Esophagus squamous epithelium (tissue), 5 donors: ENCODE measurements at places on chromosomes 3 and 15.

GRCh38 chr15:42175671-42176070 is 19.2 kb upstream of the PLA2G4F start:
- no peak for DNase-seq

DNA sequence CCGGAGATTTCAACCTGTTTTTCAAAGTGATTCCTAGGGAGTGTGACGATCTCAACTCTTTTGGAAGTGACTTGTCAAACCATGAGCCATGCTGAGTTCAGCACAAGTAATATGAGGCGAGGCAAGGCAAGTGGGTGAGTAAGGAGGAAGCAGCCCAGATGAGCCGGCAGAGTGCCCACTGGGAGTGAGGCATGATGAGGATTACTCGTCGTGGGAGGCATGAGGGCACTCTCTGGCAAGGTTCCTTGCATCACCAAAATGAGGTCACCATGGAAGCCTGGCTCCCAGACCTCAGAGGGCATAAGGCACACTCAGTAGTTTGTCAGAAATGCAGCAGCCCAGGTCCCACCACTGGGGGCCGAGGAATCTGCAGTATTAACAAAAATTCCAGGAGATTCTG is 636.1 kb downstream of the MAGI1 start:
- DNase-seq, result no peak

GRCh38 chr15:85063088-85063487 is 81.4 kb downstream of the PDE8A start:
- no peak for DNase-seq

- DNase-seq, result no peak
Observed at GRCh38 chr3:24388611-24389010, 106.0 kb downstream of the THRB start.

GRCh38 chr3:130662501-130662996 is 84.1 kb downstream of the PIK3R4 start:
- DNase-seq, result no peak

- no peak for DNase-seq
Observed at GRCh38 chr3:37588758-37589157, 272.9 kb upstream of the CTDSPL start.

DNA sequence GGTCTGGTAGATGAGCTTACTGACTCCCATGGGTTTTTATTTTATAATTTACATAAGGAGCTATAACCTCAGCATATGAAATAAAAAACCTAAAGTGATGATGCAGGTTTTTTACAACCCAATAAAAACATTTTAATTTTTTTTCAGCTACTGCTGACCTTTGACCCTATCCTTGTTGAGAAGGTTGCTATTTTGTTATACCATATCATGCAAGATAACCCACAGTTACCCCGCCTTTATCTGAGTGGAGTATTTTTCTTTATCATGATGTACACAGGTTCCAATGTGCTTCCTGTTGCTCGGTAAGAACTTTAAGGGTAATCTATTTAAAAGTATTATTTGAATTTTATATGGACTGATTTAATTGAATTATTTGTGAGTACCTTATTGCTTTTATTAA is 70.8 kb downstream of the DNAJC13 start:
- no peak for DNase-seq

DNA sequence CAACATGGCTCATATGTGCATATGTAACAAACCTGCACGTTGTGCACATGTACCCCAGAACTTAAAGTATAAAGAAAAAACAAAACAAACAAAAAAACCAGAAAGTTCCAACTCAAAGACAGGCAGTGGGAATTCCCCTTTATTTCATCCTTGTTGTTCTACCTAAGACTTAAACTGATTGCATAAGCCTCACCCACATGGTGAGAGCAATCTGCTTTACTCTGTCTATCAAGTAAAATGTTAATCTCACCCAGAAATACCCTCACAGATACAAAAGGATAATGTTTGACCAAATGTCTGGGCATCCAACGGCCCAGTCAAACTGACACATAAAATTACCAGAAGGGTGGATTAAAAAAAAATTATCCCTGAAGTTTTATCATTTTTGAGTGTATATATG is 190.9 kb upstream of the PLSCR5 start:
- no peak for DNase-seq

- no peak for DNase-seq
Observed at GRCh38 chr15:31440754-31441311, 114.2 kb downstream of the KLF13 start.

- no peak for DNase-seq
Observed at GRCh38 chr3:156661155-156661554, 13.2 kb upstream of the TIPARP start.

DNA sequence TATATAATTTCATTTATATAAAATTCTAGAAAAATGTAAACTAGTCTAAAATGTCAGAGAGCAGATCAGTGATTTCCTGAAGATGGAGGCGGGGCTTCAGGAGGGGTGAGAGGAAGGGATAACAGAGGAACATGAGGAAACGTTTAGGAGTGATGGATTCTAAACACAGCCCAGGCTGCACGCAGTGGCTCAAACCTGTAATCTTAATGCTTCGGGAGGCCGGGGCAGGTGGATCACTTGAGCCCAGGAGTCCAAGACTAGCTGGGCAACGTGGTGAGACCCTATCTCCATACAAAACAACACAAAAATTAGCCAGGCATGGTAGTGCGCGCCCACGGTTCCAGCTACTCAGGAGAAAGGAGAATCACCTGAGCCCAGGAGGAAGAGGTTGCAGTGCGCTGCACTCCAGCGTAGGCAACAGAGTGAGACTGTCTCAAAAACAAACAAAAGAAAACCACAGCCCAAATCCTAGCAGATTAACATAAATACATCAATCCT is 18.0 kb upstream of the IQCF1 start:
- DNase-seq, result no peak

GRCh38 chr3:12975748-12976522 is 97.3 kb downstream of the IQSEC1 start:
- DNase-seq, result no peak

- no peak for DNase-seq
Observed at GRCh38 chr3:71025010-71025409, 558.5 kb downstream of the FOXP1 start.

DNA sequence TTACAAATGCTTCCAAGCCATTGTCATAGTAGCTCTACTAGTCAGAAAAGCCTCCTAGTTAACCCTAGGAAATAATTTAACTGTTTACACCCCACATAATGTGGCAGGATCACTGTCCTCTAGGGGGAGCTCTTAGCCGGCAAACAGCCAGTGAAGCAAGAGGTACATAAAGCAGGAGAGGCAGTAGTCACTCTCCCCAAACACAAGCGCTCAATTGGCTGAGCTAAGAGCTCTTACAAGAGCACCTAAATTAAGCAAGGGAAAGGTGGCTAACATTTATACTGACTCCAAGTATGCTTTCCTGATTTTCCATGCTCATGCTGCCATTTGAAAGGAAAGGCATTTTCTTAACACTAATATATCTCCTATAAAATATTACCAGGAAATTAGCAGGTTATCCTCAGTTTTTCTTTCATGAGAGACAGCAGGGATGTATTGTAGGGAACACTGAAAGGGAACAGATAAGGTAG is 37.6 kb downstream of the NCEH1 start:
- DNase-seq, result no peak

DNA sequence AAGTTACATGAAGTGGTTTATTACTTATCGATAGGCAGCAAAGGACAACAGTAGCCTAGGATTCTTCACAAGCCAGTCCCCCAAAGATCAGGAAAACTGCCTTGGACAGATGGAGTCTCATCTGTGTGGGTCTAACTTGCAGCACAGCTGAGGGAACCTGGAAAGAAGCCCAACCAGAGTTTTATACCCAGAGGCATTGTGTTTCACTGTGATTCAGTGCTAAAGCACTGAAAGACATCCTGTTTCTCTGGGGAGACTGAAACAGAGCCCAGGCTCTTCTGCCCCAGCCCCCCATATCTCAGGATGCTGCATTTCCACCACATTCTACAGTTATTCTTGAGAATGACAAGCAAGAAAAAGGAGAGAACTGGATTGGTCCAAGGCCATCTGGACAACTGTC is 48.2 kb upstream of the PYDC2 start:
- DNase-seq, result no peak

DNA sequence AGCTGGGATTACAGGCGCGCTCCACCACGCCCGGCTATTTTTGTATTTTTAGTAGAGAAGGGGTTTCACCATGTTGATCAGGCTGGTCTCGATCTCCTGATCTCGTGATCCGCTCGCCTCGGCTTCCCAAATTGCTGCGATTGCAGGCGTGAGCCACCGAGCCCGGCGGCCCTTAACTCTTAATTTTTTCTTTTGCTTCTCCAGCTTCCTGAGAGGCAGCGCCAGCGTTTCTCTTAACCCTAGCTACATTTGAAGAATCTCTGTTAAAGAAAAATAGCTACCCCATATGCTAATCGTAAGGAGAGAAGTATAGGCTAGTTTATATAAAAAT is 465 bp upstream of the GK5 start:
- no peak for DNase-seq

DNA sequence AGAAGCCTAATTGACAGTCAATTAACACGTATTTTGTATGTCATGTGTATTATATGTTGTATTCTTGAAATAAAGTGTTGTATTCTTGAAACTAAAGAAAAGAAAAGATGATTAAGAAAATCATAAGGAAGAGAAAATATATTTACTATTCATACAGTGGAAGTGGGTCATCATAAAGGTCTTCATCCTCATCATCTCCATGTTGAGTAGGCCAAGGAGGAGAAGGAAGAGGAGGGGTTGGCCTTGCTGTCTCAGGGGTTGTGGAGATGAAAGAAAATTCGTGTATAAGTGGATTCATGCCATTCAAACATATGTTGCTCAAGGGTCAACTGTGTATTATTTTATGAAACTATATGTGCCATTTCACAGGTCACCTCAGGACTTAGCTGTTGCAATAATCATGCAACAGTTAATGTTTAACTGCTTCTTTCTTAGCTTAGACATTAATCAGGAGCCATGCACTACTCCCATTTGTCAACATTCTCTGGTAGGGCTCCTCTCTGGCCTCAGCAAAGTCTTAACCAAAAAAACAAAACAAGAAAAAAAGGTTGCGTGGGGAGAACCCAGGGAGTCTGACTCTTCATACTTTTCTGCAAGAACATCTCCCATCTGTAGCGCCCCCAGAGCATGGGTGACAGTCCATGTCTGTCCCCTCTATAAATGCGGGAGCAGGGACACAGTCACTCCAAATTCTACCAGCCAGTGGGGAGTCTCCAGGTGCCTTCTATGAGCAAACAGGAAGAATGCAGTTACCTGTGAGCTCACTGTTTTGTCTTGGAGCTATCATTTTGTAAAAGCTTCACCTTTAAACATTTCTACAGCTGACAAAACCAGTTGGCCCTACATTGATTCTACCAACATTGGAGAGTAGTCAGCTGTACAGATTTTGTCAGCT is 19.9 kb upstream of the LRRC2 start:
- no peak for DNase-seq

DNA sequence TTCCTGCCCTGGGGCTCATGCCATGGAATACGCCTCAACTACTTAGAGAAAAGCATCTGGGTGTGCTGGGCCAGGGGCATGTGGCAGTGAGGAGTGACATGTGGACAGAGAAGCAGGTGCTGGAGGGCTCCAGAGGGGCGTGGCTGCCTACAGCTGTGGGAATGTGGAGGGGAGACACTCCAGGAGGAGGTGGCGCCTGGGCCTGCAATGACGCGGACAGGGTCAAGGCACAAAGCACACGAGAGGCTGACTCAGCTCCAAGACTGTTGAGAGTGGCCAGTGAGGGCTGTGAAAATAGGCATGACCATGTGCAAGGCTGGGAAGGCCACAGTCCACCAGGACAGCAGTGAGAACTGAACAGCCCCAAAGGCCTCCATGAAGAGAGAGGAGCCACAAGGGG is 48.5 kb downstream of the PTH1R start:
- DNase-seq, result no peak

- no peak for DNase-seq
Observed at GRCh38 chr3:23283625-23284024, 80.5 kb downstream of the UBE2E2 start.

GRCh38 chr3:193794002-193794881 is 201.2 kb downstream of the OPA1 start:
- DNase-seq, result no peak

DNA sequence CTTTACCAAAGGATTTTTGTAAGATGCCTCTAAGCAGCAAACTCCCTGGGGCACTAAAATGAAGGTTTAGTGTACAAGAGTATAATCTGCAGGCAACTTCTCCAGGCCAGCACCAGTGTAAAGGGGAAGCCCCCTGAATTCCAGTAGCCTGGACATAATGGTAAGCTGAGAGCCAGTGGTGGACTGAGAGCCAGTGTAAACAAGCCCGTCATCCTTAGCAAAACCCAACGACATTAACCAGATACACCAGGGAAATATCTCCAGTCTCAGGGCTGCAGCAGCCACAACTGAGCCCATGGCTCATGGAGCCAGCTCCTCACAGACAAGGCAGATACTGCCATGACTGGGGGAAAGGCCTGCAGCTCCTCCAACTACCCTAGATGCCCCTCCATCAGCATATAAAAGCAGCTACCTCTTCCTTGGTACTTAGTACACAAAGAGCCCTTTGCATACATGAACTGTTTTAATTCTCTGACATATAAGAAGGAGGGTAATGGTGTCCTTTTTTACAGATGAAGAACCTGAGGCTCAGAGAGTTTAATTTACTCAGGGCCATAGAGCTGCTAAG is 21.7 kb downstream of the PARP16 start:
- DNase-seq, result no peak

GRCh38 chr15:95025924-95026728 is 794.8 kb downstream of the MCTP2 start:
- DNase-seq, result no peak

DNA sequence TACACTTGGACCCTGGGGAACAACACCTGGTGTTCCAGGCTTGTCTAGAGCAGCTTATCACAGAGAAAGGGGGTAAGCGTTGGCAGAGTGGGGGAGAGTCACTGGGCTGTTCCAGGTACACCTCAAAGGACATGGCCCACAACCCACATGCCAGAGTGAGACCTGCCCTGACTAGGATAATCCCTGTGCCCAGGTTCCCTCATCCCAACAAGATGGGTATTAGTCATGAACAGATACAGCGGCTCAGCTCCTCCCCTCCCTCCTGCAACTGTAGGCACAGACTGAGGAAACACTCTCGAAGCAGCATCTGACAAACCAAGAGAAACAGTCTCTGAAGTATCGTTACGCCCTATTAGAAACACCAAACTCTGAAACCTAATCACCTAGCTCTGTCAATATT is 32.1 kb upstream of the RPS17 start:
- DNase-seq, result no peak

- DNase-seq, result no peak
Observed at GRCh38 chr3:160473221-160473620, 23.6 kb upstream of the TRIM59 start.

GRCh38 chr3:73559749-73560148 is 65.0 kb downstream of the PDZRN3 start:
- DNase-seq, result no peak

DNA sequence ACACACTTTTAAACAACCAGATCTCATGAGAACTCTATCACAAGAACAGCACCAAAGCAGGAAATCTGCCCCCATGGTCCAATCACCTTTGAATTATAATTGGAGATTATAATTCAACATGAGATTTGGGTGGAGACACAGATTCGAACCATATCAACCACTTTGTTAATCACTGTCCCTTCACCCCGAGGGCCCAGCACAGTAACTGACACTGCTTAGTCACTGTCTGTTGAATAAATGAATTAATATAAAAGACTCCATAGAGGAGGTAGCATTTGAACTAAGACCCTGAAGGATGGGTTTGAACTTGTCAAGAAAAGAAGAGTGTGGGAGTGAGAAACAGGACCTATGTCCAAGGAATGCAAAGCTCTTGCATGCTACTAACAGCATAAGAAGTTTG is 276.4 kb downstream of the SHOX2 start:
- DNase-seq, result no peak

- no peak for DNase-seq
Observed at GRCh38 chr15:70596354-70597055, 166.9 kb downstream of the UACA start.
